ENCODE measurements at places on chromosomes 4 and X.

- no peak for DNase-seq
Observed at GRCh38 chrX:109679820-109680219, 53.2 kb downstream of the ACSL4 start.

- no peak for DNase-seq
Observed at GRCh38 chr4:120736312-120736711, 186.2 kb downstream of the PRDM5 start.

DNA sequence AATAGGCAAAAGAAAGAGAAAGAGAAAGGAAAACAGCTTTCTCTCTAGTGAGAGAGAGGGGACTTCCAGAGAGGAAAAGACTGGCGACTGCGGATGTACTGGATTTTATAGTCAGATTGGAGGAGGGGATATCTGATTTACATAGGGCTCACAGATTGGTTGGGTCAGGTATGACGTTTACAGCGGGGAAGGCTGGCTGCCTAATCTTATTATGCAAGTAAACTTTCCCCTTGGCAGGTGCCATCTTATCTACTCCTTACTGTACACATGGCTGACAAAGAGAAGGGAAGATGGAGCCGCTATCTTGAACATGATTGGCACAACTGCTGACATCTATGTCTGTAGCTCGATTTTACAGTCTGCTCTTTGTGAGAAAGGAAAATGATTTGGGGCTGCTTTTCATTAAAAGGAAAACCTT lies 25.4 kb downstream of the RBPJ start:
- no peak for DNase-seq

DNA sequence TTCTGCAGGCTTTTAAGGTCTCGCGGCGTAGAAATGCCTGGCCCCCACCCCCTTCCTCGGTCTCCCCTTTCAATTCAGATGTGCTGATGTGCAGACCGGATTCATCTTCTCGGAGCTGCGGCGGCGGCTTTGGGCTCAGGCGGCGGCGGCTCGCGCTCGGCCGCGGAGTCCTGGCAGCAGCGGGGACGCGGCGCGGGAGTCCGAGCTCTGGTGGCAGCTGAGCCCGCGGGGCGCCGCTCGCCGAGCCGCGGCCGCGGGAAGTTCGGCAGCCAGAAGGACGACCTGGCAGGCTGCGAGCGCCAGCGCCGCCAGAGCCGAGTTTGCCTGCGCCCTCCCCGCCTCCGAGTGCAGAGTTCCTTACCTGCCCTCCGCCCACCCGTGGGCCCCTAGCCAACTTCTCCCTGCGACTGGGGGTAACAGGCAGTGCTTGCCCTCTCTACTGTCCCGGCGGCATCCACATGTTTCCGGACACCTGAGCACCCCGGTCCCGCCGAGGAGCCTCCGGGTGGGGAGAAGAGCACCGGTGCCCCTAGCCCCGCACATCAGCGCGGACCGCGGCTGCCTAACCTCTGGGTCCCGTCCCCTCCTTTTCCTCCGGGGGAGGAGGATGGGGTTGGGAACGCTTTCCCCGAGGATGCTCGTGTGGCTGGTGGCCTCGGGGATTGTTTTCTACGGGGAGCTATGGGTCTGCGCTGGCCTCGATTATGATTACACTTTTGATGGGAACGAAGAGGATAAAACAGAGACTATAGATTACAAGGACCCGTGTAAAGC lies 448 bp downstream of the TLL1 start:
- no peak for DNase-seq

- DNase-seq: no peak
Observed at GRCh38 chr4:8205241-8205707, 6.2 kb downstream of the SH3TC1 start.

- DNase-seq: no peak
Observed at GRCh38 chr4:47002580-47002979, 9.2 kb upstream of the GABRA4 start.

- DNase-seq: no peak
Observed at GRCh38 chrX:66544181-66544580, 94.7 kb downstream of the EDA2R start.

GRCh38 chr4:139961344-139961946 lies 192.5 kb downstream of the MAML3 start:
- DNase-seq: no peak

- no peak for DNase-seq
Observed at GRCh38 chrX:98962996-98963395, 1447.1 kb downstream of the PCDH19 start.

GRCh38 chr4:169175476-169175875 lies 95.3 kb downstream of the SH3RF1 start:
- DNase-seq: no peak

GRCh38 chr4:94577136-94577535 lies 125.4 kb downstream of the PDLIM5 start:
- no peak for DNase-seq

- DNase-seq: no peak
Observed at GRCh38 chrX:17703201-17703600, 34.1 kb upstream of the SCML1 start.

DNA sequence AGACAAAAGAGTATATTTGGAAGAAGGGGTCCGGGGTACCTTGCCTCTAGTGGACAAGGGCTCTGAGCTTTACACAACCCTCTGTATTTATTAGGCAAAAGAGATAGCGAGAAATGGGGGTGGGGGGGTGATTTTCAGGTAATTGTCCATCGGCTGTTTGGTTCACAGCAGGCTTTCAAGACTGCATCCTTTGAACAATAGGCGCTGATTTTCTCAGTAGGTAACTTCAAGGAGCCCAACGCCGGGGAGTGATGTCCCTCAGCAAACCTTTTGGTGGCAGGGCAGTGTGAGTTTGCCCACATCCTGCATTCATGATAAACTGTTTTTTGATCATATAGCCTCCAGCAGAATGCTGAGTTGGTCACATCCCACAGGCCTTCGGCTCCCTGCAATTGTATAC lies 61.6 kb downstream of the KDM5C start:
- DNase-seq: no peak

GRCh38 chr4:141646969-141647368 lies 10.6 kb downstream of the IL15 start:
- DNase-seq: no peak

- DNase-seq: no peak
Observed at GRCh38 chrX:121221322-121221977, 174.0 kb downstream of the GLUD2 start.

GRCh38 chr4:102517753-102518152 lies 16.6 kb downstream of the NFKB1 start:
- DNase-seq: no peak

DNA sequence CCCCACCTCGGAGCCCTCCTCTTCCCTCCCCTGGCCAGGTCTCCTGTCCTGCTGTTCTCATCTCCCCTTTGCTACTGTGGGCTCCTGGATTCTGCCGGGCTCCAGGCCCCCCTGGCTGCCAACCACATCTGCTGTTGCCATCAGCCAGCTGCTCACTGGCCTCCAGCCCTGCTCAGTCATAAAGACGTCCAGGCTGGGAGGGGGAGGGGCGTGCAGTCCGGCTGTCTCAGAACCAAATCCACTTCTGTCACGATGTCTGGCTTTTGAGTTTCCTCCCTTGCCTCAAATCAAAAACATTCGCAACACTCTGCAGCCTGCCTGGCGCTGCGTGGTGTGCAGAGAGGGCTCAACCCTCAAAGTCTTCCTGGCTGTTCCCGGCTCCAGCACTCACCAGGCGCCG lies 7.1 kb downstream of the RASL11B start:
- DNase-seq: no peak

DNA sequence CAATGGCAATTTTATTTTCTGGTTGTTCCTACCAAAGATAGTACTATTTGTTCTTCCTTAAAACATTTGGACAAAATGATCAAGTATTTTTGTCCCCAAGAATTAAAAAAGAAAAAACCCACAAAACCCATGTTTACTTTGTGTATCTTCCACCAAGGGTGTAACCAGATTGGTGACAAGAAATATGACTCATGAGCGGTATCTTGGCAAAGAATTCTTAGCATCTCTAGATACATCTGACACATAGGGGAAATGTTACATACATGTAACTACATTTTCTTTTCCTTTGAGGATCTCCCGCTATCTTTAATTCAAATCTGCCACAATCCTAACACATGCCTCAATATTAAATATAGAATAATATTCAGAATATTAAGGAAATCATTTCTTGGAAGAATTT lies 78.7 kb downstream of the WDFY3 start:
- DNase-seq: no peak

GRCh38 chr4:126268106-126268505 lies 953.4 kb downstream of the FAT4 start:
- no peak for DNase-seq

- no peak for DNase-seq
Observed at GRCh38 chr4:14338585-14339265, 663.6 kb upstream of the CPEB2 start.

- no peak for DNase-seq
Observed at GRCh38 chr4:61152433-61152832, 47.7 kb upstream of the ADGRL3 start.

- DNase-seq: no peak
Observed at GRCh38 chr4:108851366-108851765, 88.5 kb upstream of the ETNPPL start.

DNA sequence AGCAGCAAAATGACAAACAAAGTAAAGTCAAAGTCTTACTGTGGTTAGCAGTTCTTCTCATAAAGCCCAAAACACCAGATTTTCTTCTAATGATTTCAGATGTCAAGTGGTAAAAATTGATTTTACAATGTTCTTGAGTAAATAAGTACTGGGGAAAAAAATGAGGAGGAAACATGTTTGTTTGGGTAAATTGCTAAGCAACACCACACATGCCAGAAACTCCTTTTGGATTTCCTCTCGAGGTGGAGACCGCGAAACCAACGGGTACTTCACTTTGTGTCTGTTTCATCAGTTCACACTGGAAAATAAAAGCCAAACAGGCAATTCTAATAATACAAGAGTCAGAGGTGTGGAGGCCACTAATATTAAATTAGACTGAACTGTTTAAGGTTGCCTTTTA lies 4.6 kb upstream of the PKD2 start:
- DNase-seq: no peak

- DNase-seq: no peak
Observed at GRCh38 chr4:170414961-170415360, 325.2 kb upstream of the AADAT start.

- DNase-seq: no peak
Observed at GRCh38 chr4:169070071-169070894, 60.2 kb upstream of the CBR4 start.

DNA sequence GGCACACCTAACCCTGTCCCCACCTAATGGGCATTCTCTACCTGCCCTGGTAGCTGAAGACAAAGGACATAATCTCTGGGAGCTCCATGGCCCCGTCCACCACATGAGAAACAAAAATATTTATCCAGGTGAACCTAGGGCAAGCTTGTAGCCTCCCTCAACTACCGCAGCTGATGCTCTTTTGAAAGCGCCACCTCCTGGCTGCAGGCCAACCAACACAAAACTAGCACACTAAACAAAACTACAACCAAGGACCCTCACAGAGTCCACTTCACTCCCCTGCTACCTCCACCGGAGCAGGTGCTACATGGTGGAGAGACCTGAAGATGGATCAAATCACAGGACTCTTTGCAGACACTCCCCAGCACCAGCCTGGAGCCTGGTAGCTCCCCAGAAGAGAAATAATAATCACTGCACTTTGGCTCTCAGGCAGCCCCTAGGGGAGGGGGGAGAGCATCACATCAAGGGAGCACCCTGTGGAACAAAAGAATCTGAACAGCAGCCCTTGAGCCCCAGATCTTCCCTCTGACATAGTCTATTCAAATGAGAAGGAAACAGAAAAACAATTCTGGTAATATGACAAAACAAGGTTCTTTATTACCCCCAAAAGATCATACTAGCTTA lies 111.3 kb upstream of the ATP8A1 start:
- DNase-seq: no peak

- DNase-seq: no peak
Observed at GRCh38 chr4:139470997-139471665, 17.2 kb downstream of the RAB33B start.

- DNase-seq: no peak
Observed at GRCh38 chr4:38634047-38634759, 29.8 kb upstream of the KLF3 start.

GRCh38 chrX:38697461-38697860 lies 103.8 kb upstream of the MID1IP1 start:
- no peak for DNase-seq

- no peak for DNase-seq
Observed at GRCh38 chr4:29708473-29708872, 1011.7 kb upstream of the PCDH7 start.

DNA sequence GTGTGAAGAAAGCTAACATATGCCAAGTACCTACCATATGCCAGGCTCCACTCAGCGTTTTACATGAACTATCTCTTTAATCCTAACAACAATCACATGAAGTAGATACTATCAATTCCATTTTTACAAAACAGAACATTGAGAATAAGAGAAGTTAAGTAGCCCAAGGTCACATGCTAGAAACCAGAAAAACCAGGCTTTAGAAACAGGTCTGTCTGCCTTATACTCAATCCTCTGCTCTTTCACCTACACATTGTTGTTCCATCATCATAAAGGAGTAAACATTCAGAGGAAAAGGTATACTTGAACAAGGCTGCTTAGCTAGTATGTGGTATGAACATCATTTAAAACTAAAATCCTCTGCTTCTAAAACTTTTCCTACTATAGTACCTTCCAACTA lies 42.1 kb downstream of the WDFY3 start:
- DNase-seq: no peak

DNA sequence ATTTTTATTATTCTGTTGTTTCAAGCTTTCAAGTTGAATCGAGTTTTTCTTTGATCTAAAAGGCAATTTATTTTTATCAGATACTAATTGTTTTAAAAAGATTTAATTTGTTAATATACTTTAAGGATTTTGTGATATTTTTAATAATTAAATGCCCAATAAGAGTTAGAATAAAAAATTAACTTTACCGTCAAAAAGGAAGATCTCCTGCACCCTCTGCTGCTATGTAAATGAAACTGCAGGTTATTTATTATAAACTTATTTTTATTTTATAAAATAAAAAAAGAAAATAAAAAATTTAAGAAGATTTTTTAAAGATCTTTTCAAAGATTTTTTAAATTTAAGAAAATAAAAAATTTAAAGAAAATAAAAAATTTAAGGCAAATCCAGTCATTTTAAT lies 166.1 kb downstream of the CCSER1 start:
- no peak for DNase-seq

- DNase-seq: no peak
Observed at GRCh38 chr4:168900080-168900479, 110.0 kb downstream of the CBR4 start.

DNA sequence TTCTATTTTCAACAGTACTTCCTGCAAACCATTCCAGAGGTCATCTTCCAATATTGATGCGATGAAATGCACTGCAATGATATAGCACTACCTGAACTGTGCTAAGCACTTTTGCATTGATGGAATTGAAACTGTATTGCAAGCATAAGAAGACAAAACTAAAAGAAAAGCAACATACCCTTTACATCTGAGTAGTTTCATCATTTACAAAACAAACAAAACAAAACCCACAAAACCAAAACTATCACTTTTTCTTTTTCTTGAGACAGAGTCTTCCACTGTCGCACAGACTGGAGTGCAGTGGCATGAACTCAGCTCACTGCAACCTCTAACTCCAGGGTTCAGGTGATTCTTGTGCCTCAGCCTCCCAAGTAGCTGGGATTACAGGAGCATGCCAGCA lies 120.1 kb upstream of the NAP1L5 start:
- DNase-seq: no peak

DNA sequence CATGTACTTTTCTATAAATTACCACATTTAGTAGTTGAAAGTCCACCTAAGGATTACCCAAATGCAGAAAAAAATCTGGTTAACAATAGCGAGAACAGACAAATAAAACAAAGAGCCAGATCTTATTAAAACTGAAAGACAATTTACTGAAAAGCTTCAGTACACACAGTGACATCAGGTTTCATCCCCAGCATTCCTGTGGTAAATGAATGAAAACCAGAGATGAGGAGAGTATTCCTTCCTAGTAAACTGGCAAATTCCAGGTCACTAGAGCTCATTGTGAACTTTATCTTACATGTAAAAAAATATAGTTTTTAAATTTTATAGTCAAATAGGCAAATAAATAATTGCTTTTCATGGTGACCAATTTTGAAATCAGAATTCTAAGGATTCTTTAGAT lies 1290.5 kb downstream of the ADGRL3 start:
- no peak for DNase-seq

Data from stimulated activated CD4-positive, alpha-beta T cell treated with anti-CD3 and anti-CD28 coated beads, Interleukin-12 subunit alpha, Interleukin-12 subunit beta, amount 100 ng/mL, for 48 hours (primary cell).